AG10803 (cell line): ENCODE measurements at places on chromosomes 2 and 18.
A peak's percentile ranks its signal among the peaks of the same experiment; 100 is the strongest.

- DNase-seq = peak; percentile 60
These were observed 204.4 kb upstream of the RASGRP3 start for GRCh38 chr2:33272001-33272400.

DNA sequence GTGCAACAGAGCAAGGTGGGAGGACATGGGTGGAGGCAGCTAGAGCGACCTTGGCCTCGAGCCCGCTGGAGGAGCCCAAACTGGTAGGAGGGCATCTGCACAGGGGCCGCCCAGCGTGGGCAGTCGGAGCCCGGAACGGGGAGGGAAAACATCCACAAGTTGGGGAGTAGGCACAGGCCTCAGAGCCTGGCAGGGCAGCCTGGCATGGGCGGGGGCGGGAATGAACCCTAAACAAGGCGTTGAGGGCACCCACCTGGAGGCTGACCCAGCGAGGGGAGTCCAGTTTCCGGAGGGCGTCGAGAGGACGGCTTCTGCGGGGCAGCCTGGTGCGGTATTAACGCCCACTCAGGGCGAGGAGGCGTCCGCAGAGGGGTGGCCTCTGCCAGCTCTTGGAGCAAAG, 129.9 kb downstream of the L3MBTL4 start:
- no peak for DNase-seq

GRCh38 chr18:2223449-2223848, 347.9 kb downstream of the METTL4 start:
- DNase-seq = no peak

DNA sequence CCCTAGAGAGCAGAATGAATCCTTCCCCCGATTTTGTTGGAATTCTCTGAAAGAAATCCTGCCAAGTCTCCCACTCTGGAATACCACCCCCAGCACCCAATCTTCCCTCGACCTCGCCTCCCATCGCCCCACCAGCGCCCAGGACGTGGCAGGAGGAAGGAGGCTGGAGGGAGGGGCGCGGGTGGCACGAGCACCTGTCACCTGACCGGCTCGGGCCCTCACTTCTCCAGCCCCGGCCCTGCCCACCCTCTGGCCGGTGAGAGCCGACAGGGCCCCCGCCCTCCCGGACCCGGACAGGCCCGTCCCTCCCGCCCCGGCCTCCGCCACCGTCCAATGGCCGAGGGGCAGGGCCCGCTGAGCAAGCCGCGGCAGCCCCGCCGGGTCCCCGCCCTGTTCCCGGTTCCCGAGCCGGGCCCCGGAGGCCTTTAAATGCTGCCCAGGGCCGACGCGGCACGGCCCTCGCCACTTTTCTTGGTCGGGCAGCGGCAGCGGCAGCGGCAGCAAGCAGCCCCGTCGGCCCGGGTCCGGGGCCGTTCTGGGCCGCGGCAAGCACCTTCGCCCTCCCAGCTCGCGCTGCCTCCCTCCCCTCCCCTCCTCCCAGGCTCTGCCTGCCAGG, at the start of gene LGALSL:
LGALSL (plus strand) TSS at position 393 of the 616 bp plus-strand sequence. CDS start 384 bp downstream, outside the sequence.
- peak; percentile 5 for DNase-seq

GRCh38 chr2:19026261-19026660, 332.2 kb downstream of the OSR1 start:
- DNase-seq = no peak

DNA sequence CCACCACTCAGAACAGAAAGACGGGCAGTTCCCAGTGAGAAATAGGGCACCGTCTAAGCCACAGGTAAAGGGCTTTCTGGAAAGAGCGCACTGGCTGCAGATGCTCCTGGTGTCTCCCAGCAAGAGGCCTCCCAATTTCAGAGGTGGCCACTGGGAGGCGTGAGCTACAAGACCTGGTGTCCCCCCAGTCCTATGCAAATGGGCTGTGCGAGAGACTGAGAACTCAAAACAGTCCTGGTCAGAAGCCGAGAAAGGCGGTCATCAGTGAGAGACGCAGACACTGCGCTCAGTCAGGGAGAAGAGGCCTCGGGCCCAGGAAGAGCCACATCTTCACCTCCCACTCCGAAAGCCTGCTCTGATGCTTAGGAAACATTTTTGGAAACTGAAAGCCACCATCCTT, 179.5 kb downstream of the EIPR1 start:
- DNase-seq = no peak

GRCh38 chr18:63895190-63895589, 7.7 kb downstream of the SERPINB2 start:
- DNase-seq = no peak

- DNase-seq = no peak
These were observed 258.3 kb upstream of the CXCR4 start for GRCh38 chr2:136376211-136376610.

- peak; percentile 46 for DNase-seq
These were observed 15.3 kb downstream of the CHRNA1 start for GRCh38 chr2:174748948-174749347.

DNA sequence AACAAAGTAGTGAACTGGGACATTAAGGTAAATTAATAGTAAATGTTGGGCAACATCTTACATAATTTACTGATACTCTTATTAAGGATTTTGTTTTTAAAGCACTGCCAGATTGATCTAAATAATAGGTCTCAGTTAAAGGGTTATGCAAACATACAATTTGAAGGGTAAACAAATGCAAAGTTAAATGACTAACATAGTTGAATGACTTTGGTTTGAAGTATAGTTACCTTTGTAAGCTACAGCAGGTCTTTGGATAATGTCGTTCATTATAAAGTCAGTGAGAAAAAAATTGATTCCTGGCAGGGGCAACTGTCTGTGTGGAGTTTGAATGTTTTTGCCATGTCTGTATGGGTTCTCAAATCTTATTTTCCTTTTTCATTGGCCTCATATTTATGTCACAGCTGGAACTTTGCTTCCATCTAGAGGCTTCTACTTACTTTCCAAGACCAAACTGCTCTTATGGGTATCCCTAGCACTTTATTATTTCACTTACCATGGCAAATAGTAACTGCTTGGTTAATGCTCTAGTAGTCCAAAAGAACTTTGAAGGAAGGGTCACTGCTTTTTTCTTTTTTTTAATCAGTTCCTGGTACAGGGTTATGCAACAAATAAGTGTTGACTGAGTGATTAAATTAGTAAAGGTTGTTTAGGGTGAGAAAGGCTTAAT, 107.8 kb downstream of the NBEAL1 start:
- DNase-seq = no peak
